Activated naive CD8-positive, alpha-beta T cell treated with anti-CD3 and anti-CD28 coated beads, Interleukin-2, amount 10 ng/mL, durations not matched to agents 7 days and 5 days (primary cell): ENCODE measurements at places on chromosomes 12 and 14.

- no peak for DNase-seq
Measured at GRCh38 chr14:88478931-88479330, 75.9 kb downstream of the PTPN21 start.

DNA sequence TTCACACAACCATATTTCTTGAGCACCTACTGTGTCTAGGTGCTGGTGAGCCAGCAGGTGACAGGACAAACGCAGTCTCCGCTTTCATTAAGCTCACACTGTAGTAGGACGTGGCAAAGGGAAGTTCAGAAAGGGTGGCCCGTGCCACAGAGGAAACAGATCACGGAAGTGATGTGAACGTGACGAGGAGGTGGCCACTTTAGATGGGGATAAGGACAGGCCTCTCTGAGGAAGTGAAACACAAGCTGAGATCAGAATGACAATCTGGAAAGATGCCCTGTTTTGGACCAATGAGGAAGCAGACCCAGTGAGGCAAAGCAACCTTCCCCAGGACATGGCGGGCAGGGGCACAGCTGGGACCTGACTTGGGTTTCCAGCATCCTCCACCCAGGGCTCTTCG, 127.4 kb upstream of the PRMT8 start:
- DNase-seq: no peak

- no peak for DNase-seq
Measured at GRCh38 chr14:51261151-51261550, 21.1 kb downstream of the TMX1 start.

DNA sequence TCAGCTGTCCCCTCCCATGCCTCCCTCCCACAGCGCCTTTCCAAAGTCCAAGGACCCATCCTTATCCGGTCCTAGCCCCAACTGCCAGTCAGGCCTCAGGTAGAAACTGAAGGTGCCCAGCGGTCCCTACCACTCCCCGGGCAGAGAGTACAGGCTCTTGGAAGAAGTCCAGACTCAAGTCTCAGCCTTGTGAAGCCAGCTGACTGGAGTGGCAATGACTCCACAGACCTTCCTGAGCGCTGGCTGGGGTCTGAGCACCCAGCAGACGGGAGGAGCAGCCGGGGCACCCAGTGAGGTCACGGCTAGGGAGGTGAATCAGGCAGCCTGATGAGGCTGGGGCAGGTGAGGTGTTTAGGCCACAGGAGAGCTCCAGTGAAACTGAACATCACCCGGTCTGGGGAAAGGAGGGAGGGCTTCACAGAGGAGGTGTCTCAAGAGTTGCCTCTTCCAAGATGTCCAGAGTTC, 60.0 kb downstream of the ITPK1 start:
- DNase-seq: no peak

DNA sequence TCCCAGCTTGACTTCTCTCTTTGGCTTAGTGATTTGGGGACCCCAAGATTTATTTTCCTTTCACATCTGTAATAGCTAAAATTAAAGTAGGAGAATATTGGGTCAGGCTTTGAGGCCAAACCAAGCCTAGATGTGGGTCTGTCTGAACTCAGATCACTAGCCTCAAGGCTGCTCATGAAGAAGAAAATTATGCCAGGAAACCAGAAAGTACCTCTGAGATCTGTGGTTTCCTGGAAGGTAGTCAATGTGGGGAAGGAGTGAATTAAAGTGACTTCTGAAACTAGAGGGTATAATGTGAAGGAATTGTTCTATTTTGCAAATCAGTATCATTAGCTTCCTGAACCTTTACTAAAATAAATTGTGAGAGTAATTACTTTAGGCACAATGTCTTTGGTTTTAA, 13.4 kb upstream of the CLEC12A start:
- DNase-seq: no peak

DNA sequence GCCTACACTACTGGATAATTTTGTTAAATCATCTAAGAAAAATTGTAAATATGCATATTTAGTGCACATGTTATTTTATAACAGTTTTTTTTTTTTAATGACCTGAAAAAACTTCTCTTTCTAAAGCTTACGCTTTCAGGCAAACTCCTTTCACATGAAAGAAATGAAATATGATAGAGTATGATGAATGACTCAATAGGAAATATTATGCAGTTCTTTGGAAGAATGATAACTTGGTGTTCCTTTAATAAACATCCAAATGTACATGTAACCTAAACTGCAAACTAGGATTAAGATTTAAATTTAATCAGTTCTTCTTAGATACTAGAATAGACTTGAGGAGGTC, 136.6 kb downstream of the FGD4 start:
- no peak for DNase-seq

DNA sequence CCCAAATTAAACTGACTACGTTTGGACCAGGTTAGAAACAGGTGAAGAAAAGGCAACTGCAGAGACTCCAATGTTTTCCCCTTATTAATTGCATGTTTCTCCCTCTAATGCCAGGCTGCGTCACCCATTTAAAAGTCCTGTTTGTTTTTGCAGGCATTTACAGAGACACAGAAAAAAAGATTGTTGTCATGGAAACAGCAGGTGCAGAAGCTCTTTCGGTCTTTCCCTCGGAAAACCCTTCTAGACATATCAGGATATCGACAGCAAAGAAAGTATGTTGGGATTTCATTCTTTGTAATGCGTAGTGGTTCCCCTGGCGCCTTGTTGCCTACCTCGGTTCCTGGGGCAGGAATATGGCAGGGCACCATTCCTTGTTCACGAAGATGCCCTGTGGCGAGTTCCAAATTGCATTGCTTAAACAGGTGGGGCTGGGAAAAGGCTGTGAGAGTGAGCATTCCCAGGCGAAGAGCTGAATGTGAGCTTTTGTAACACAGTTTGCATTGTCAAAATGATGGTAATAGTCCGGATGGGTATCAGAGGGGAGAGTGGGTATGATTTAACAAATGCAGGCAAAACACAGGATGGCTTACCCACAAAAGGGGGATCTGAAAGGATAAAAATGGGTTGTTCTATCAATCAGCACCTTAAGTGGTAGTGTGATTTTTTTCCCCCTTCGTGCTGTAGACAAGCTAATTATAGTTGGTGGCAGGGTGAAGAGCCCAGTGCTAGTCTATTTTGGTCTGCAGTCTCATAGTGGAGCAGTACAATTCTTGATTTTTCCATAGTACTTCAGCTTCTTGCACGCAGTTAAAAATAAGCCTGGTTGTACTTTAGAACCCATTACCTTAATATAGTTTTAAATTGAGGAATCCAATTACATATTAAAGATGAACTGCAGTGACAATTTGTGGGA, 132.4 kb downstream of the GCH1 start:
- no peak for DNase-seq

DNA sequence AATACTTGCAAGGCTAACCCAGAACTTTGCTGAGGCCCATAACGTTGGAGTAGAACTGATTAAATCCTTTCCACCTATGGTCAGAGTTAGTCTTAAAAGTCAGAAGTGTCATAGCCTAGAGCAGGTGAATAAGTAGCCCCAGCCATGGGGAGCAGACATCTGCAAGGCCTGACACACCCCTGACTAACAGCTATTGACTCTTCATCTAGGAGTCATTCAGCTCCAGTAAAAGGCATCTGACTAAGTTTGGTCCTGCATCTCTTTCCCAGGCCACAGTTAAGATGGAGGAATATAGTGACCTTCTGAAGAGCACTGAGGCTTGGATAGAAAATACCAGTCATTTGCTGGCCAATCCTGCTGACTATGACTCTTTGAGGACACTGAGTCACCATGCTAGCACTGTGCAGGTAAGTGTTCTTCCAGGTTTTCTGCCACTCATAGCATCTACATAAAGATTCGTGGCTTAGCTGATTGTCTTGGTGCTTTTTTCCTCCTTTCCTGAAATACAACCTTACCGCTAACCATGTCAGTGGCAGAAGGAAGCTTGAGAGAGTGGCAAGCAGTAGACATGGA, 212.9 kb downstream of the ESR2 start:
- no peak for DNase-seq

GRCh38 chr14:57963071-57963470, 97.2 kb upstream of the SLC35F4 start:
- DNase-seq: no peak

- no peak for DNase-seq
Measured at GRCh38 chr12:115504306-115505290, 772.9 kb downstream of the MED13L start.

DNA sequence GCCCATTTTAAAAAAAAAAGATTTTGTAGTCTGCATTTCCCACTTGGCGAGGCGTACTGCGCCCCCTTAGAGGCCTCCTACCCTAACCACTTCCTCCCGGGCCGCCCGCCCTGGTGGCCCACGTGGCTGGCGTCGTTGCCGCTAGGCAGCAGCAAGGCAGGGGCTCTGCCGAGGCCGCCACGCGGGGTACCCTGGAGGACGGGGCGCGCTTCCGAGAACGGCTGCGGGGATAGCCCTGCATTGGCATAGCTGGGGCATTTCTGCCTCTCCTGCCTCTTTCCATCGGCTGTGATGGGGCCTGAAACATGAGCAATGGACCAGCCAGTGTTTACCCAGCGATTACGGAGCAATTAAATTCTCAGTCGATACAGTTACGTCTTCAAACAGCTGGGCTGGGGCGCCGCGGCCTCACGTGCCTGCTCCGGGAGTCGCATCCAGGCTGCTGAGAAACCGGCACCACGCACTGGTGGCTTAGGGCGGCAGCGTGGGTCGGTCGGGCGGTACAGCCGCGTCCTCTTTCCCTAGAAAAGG, 38.0 kb downstream of the IQSEC3 start:
- DNase-seq: peak; percentile 59

DNA sequence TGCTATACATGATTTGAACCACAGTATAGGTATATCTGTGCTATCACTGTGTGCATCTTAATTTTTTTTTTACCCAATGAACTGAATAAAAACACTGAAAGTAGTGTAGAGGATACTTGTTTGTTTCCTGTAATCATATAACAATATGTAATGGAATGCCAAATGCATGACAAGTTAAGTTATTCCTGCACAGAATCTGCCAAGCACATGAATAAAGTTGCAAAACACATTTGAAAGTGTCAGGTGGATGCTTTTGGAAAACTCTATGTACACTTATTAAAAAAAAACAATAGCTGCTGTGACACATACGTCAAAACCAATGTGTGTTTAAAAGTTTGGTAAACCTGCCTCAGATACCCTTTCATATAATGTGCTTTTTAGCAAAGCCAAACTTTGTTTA, 1638.1 kb upstream of the SEL1L start:
- DNase-seq: no peak

- DNase-seq: no peak
Measured at GRCh38 chr12:61095111-61095510, 1165.1 kb upstream of the USP15 start.

DNA sequence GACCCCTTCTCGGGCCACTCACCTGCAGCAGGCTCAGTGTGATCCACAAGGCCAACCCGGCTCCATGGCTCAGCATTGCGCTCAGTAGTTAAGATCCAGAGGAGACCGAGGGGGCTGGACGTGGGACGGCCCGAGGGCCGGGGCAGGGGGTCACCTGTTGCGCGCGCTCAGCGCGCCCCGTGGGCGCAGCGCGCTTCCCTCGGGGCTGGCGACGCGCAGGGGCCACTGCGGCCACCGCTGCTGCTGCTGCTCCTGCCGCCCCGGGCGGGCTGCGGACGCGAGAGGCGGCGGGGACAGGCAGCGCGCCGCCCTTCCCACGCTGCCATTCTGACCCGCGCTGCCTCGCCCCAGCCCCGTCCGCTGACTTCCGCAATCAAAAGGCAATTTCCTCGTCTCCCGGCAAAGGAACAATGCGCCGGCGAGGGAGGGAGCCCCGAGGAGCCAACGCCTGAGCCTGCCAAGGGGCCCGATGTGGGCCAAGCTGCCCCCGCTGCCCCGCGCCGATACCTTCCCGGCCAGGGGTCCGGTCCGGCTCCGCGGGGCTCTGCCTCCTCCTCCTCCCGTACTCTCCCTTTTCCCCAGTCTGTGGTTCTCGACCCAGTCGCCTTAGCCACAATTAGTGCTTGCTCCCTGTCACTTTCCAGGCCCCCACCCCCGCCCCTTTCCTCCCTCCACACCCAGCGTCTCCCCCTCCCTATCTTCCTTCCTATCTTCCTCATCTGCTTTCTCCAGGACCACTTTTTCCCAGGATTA, 27.3 kb downstream of the PTPRB start:
- DNase-seq: peak; percentile 31

DNA sequence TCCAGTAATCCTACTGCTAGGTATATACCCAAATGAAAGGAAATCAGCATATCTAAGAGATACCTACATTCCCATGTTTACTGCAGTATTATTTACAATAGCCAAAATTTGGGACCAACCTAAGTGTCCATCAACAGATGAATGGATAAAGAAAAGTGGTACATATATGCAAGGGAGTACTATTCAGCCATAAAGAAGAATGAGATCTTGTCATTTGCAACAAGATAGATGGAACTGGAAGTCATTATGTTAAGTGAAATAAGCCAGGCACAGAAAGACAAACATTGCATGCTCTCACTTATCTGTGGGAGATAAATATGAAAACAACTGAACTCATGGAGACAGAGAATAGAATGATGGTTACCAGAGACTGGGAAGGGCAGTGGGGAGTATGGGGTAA, 109.5 kb downstream of the INSM2 start:
- no peak for DNase-seq

DNA sequence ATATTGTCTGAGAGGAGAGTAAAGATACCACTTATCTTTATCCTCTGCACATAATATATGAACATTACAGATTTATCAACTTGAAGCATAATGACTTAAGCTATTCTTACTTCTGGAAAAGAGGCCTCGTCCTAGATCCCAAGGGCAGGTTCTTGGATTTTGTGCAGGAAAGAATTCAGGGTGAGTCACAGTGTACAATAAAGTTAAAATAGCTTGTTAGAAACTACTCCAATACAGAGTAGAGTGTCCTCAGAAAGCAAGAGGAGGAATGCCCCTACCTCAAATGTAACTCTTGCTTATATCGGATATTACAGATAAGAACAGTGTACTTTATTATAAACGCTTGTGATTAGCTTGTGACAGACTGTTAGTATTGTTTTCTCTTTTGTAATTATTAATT, 41.9 kb upstream of the ABCC9 start:
- DNase-seq: no peak

DNA sequence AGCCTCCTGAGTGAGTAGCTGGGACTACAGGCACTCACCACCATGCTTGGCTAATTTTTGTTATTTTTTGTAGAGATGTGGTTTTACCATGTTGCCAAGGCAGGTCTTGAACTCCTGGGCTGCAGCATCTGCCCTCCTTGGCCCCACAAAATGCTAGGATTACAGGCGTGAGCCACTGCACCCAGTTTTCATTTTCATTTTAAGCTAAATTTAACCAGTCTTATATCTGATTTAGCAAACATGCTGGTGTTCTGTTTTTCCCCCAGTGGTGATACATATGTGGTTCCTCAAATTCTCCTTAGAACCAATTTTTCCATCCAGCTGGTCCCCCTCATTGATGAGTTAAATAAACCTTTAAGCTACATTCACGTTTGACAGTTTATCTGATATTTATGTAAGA, 43.8 kb upstream of the BICD1 start:
- no peak for DNase-seq

DNA sequence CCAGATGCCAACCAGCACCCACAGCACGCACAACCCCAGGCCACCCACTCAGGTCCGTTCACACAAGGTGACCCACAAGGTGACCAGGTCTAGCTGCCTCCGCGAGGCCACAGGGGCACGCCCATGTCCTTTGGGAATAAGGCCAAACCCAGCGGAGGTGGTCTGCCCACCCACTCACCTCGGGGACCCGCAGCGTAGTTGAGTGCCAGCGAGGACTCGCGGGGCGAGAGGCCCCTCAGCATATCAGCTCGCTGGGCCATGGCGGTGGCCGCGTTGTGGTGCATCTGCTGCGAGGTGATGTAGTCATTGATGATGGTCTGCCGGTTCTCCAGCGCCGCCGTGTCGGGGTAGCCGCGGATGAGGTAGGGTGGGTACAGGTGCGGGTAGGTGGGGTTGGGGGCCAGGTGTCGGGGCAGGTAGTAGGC, 46.8 kb downstream of the RFLNA start:
- DNase-seq: no peak

- no peak for DNase-seq
Measured at GRCh38 chr12:26428420-26428819, 233.0 kb downstream of the SSPN start.

- no peak for DNase-seq
Measured at GRCh38 chr14:103749452-103749851, 33.8 kb downstream of the ZFYVE21 start.
